ENCODE measurements at places on chromosomes 2 and 18.
A peak's percentile ranks its signal among the peaks of the same experiment; 100 is the strongest.

DNA sequence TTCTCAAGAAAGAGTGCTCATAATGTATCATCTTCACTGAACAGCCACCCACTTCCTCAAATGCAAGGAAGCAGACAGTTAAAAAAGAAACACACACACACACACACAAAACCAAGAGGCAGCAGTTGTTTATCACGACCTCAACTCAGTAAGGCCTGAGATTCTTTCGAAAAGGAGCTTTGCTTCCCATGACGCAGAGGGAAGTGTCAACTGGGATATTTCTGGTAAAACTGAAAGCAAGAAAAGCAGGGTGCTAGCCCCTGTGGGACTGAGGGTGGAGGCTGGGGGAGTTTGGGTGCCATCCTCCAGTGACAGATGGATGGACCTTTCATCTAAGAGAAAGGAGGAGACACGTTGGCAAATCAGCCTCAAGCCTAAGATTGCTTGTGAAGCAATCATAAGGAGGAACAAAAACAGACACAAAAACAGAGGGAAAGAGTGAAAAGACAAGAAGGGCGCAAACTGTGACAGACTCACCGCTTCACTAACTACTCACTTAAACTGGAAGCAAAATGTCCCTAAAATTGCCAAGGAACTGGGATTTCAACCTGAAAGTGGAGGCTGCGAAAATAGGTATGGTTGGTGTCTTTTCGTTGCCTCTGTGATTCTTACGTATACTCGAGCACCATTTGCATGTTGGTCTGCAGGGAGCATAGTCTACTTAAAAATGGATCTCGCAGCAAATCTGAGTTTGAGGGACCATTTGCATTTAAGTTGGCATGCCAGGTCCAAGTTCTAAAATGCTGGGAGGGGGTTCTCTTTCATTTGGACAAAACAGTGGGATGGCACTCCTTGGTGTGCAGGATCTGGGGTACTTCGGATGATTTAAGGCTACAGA lies at the start of gene ARHGAP25:
TSS of gene ARHGAP25 (plus strand) at position 124 of the 838 bp plus-strand sequence. CDS start at position 513, 389 bp downstream.
- DNase-seq, result peak; percentile 41

- DNase-seq, result no peak
These were observed 22.1 kb downstream of the RAB3GAP1 start for GRCh38 chr2:135074216-135074615.

GRCh38 chr18:76895498-76895897 lies 73.1 kb downstream of the ZNF236 start:
- no peak for DNase-seq

GRCh38 chr2:95274291-95275150 lies at the start of gene PROM2:
Gene PROM2 (plus strand): TSS chr2:95274449. CDS start chr2:95274586, 137 bp downstream.
- DNase-seq, result no peak

Measured in CD4-positive, alpha-beta T cell treated with Interferon gamma for 1 hour (primary cell).